Activated CD4-positive, alpha-beta T cell treated with anti-CD3 and anti-CD28 coated beads, Interleukin-10, Interleukin-2, amounts not matched to agents 100 ng/mL and 50 ng/mL, durations not matched to agents 16 hours and 8 hours (primary cell): ENCODE measurements at places on chromosomes 2 and 18.

DNA sequence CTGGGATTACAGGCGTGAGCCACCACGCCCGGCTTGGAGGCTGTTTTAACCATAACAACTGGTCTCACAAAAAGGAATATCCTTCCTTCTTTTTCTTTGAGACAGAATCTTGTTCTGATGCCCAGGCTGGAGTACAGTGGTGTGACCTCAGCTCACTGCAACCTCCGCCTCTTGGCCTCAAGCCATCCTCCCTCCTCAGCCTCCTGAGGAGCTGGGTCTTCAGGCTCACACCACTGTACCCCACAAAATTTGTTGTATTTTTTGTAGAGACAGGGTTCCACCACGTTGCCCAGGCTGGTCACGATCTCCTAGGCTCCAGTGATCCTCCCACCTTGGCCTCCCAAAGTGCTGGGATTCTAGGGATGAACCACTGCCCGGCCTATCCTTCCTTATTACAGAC is 21.7 kb downstream of the CTIF start:
- DNase-seq, result no peak

DNA sequence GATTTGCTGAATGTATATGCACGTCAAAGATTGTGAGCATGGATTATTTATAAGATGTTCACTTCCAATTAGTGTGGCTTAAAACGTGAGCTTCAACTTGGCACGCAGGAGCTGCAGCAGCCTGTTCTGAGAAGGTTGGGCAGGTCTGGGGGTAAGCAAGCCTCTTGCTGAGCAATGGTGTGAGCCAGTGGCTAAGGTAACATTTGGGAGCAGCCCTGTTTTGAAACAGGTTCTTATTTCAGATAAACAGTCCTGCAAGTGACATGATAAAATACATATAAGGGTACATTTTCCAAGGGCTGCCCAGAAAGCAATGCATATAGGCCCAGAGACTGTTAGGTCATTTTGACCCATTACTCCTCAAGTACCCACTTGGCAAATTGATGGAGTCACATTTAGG is 415.3 kb downstream of the ZNF521 start:
- DNase-seq, result no peak

DNA sequence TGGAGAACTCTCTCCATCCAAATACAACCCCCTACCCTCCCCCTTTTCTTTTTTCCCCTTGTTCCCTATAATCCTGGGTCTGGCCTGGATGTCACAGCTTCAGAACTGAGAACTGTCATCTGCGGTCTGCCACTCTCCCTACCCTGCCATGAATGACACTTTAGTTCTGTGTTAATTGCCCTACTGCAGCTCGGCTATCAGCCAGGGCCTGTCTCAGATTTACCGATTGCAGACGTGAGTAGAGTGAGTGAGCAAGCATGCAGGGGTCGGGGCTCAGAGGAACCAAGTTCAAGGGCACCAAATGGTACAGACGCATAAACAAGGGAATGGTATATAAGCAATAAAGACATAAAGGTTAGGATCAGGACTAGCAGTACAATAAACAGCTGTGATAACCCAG is 967.8 kb downstream of the BCL11A start:
- no peak for DNase-seq

DNA sequence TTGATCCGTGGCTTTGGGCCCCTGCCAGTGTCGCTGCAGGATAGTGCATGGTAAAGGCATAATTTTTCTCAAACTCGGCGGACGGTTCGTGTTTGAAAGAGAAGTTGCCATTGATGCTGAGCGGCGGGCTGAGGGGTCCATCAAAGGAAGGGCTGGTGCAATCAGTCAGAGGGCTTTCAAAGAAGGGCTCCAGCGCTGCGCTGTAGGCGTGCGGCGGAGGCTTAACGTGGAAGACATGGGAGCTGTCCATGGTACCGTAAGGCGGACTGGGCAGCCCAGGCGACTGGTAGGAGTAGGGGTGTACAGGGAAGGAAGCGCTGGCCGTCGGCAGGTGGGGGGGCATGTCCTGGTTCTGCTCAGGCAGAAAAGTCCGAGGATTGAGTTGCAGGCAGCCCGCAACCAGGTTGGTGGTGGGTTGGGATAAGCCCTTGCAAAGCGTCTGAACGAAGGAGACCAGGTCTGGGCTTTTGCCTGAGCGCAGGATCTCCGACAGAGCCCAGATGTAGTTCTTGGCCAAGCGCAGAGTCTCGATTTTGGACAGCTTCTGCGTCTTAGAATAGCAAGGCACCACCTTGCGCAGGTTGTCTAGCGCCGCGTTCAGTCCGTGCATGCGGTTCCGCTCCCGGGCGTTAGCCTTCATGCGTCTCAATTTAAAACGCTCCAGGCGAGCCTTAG is 2.3 kb downstream of the NEUROD1 start:
- DNase-seq, result peak; percentile 54

DNA sequence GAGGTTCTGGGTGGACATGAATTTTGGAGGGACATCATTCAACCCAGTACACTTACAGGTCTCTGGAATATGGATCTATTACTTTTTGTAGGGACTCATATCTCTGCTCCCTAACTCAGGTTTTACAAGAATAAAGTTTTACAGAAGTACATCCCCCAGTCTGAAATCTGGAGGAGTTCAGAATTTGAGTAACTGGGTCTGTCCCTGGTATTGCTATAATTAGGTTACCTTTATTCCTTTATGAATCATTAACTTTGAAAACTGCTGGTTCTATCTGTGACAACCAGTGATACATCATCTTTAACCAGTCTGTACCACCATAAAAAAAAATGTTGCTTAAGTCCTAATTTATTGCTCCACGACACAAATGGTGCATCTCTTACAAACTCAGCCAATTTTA is 59.9 kb downstream of the INSIG2 start:
- DNase-seq, result no peak

DNA sequence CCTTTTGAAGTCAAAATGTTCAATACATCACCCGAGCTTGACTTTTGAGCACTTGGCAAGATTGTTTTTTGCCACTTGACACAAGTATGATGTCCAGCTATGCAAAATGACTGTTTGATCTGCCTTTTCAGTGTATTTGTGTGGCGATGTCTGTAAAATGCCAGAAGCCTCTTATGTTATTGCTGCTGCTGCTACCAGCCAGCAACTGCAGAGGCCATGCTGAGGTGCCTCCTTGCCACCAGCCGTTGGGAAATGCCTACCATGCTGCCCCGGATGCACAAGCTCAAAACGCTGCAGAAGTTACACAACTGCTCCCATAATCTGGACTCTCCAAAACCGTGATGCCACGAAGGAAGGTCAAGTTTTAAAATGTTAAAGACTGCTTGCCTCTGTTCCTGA is 80.3 kb downstream of the RTN4 start:
- DNase-seq, result no peak

- DNase-seq, result no peak
These were observed 176.9 kb upstream of the NABP1 start for GRCh38 chr2:191500884-191501560.

DNA sequence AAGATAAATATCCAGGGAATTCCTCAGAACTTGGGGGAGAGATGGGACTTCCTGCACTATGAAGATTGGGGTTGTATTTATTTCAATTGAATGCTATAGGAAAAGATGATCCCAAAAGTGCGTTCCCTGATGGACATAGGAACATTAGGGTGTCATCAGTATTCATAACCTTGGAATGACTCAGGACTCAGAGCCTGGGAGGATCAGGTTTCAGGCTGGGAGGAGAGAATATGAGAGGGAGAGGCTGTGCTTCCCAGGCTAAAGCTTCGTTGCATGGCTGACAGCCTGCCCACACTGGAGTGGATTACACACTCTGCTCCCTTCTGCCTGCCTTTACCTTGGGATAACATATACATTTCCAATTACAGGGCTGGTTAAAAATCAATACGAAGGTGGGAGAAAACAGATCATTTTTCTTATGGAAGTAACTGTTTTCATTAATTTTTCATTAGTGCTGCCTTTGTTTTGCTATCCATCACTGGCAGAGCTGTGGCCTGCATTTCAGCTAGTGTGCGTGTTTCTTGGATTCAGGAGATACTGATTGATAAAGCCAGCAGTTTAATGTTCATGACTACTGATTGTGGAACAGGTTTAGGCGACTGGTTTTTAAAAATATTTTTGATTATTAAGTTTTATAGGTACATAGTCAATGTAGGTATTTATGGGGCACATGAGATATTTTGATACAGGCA is 118.7 kb downstream of the KCTD1 start:
- no peak for DNase-seq

GRCh38 chr2:235803028-235803427 is 309.2 kb downstream of the AGAP1 start:
- DNase-seq, result no peak

GRCh38 chr18:2882201-2882600 is 35.4 kb downstream of the EMILIN2 start:
- DNase-seq, result no peak

GRCh38 chr2:15939854-15940660 is at the start of gene MYCN:
TSS of gene MYCN (plus strand) at chr2:15940550. CDS start at chr2:15942065, 1,515 bp downstream.
- DNase-seq, result peak; percentile 51

GRCh38 chr18:65548316-65548715 is 202.5 kb upstream of the CDH7 start:
- DNase-seq, result no peak

DNA sequence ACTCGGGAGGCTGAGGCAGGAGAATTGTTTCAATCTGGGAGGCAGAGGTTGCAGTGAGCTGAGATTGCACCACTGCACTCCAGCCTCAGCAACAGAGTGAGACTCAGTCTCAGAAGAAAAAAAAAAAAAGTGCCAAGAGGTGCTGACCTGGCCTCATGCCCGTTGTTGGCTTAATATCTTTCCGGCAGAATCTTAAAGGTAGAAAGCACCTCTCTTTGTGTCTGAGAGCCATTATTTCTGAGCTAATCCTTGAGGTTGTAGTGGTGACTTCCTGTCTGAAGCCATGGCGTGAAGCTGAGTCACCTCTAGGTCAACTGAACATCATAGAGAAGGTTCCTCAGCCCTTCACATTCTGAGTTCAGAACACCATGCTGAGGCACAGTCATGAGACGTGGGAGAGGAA is 60.4 kb downstream of the WDSUB1 start:
- peak; percentile 57 for DNase-seq
